ENCODE measurements at places on chromosomes 12 and 14. TPM values are rescaled to one million over a fixed set of nuclear protein-coding genes. Genes with fewer than 3 reads are reported as not detected.

DNA sequence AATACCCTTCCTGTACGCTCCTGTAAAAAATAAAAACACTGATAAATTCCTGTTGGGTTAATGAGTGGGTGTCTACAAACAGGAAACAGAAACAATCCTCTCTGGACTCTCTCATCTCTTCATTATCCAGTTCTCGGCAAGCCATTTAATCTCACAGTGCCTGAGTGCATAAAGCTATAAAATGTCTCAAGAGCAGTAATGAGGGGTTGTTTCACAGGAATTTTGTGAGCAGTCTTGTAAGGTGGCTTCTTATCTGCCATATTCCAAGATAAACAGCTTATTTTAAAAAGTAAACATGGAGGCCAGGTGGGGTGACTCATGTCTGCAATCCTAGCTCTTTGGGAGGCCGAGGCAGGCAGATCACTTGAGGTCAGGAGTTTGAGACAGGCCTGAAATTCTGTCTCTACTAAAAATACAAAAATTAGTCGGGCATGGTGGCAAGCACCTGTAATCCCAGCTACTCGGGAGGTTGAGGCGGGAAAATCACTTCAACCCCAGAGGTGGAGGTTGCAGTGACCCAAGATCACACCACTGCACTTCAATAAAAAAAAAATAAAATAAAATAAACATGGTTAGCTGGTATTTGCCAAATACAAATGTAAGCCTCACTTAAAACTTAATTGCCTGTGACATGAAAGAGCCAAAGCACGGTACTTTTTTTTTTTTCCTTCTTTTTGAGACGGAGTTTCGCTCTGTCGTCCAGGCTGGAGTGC is 54.0 kb downstream of the CLIP1 start:
- no peak for DNase-seq

DNA sequence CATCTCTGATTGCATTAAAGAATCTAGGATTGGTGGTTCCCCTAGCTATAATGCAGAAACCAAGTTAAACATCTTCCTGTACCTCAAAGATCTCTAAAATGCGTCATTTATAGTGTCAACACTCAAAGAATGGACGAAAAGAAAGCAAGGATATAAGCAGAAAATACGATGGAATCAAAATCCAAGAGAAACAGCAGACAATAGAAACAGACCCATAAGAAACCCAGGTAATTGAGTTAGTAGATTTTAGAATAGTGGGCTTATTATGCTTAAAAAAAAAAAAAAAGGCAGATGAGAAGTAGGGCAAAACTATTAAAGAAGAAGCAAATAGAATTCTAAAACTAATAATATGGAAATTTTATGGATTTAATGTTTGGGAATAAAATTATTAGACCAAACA is 44.4 kb downstream of the USP15 start:
- no peak for DNase-seq

GRCh38 chr14:69901113-69901951 is 22.1 kb downstream of the SMOC1 start:
- no peak for DNase-seq

DNA sequence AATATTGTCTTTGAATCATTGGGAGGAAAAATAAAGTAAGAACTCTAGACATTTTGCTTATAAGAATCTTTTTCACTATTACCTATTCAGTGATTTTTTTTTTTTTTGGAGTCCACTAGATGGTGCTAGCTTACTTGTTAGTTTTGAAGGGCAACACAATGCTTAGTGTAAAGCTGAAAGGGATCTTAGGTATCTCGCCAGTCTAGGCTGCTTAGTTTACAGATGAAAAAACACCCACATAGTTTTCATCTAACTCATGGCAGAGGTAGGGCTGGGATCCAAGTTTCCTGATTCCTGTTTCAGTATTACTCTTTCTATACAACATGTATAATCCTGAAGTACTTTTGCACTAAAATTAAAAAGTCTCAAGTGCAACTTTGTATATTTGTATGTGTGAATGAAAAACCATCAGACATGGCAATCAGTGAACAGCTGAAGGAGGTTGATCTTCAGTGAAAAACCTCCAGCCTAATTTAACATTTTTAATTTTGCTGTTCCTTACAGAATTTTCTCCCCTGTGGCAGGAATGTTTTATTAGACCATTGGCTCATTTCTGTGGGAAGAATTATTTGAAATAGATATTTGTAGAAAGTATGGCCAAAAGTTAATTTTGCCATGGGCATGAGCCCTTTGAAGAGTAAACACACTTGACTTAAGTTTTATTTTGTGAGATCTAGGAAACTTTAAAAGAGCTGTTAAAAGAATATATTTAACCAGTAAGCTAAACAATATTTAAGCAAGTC is 40.7 kb downstream of the LRRIQ1 start:
- DNase-seq: peak; percentile 77

- DNase-seq: no peak
These were observed 103.8 kb upstream of the MED13L start for GRCh38 chr12:116381240-116381743.

GRCh38 chr12:66109056-66109455 is 21.5 kb downstream of the LLPH start:
- DNase-seq: no peak

The MYH6 gene
- total RNA-seq: not detected
